ENCODE measurements at places on chromosomes 16 and 17.

GRCh38 chr16:77732241-77732946 lies 10.1 kb downstream of the NUDT7 start:
- DNase-seq: no peak

- DNase-seq: no peak
Observed at GRCh38 chr16:49280841-49281371, 732 bp downstream of the CBLN1 start.

- DNase-seq: no peak
Observed at GRCh38 chr17:4329838-4330237, 36.6 kb downstream of the UBE2G1 start.

DNA sequence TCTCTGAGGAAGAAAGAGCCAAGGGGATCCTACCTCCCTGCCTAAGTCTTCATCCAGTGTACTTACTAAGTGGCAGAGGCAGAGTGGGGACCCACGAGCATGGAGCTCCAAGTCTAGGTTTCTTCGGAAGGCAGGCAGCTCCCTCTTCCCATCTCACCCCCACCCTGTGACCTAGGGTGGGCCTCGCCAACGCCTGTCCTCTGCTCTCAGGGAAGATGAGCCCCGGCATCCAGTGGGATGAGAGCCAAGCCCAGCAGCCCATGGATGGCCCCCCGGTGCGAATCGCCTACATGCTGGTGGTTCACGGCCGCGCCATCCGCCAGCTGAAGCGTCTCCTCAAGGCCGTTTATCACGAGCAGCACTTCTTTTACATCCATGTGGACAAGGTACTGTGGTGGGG lies 8.3 kb downstream of the XYLT2 start:
- no peak for DNase-seq

DNA sequence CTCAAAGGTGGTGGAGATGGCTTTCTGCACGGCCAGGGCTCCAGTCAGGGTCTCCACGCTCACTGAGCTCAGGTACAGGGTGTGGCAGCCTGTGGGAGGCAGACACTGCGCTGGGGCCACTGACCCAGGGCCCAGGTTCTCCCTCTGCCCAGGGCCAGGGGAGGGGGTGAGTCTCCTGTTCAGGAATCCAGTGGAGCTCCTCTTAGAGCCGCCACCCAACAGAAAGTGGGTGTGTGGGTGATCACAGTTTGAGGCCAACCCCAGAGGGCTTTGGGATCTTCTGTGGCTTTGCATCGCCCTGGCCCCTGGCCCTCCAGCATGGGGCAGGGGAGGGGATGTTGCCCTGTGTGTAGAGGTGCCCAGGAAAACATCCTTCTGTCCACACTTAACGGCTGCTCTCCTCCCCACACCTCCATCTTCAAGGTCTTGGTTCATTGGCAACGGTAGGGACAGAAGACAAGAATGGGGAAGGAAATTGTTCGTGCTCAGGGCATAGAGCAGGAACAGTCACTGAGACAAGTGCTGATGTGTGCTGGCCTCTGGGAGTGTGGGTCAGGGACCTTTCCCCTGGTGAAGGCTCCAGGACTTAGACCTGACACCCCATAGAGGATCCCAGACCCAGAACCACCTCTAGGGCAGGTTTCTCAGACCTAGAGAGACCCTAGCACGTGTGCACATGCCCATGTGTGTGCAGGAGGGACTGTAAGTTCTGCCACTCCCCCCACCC lies 21.5 kb downstream of the TNS4 start:
- DNase-seq: no peak

DNA sequence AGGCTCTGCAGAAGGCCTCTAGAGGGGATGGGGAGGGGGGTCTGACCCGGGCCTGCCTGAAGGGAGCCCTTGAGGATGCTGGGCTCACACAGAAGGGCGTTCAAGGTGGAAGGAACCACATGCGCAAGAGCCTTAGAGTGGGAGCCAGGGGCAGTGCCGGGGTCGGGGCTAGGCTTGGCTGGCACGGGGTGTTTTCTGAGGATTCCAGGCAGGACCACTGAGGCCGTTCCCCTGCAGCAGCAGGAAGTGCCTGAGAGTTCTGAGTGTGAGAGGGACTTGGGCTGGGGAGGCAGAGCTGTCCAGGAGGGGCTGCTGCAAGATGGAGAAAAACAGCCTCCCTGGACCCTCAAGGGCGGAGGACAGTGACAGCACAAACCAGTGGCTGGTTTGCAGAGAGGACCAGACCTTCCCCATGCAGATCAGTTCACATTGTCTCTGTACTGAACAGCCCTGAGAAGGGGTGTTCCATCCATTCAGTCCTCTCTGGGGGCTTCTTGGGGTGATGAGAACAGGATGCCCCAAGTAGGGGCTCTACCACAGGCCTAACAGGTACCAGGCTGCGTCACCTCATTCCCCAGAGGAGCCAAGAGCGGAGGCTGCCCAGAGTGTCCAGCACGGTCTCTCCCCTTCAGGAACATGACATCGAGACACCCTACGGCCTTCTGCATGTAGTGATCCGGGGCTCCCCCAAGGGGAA lies 3.4 kb downstream of the NDRG4 start:
- DNase-seq: no peak

Data from GM12865 (cell line).